Stimulated activated CD4-positive, alpha-beta T cell treated with anti-CD3 and anti-CD28 coated beads, Interleukin-1b, Interleukin-23, amount 100 ng/mL, for 1 hour (primary cell): ENCODE measurements at places on chromosomes 7 and 10.

DNA sequence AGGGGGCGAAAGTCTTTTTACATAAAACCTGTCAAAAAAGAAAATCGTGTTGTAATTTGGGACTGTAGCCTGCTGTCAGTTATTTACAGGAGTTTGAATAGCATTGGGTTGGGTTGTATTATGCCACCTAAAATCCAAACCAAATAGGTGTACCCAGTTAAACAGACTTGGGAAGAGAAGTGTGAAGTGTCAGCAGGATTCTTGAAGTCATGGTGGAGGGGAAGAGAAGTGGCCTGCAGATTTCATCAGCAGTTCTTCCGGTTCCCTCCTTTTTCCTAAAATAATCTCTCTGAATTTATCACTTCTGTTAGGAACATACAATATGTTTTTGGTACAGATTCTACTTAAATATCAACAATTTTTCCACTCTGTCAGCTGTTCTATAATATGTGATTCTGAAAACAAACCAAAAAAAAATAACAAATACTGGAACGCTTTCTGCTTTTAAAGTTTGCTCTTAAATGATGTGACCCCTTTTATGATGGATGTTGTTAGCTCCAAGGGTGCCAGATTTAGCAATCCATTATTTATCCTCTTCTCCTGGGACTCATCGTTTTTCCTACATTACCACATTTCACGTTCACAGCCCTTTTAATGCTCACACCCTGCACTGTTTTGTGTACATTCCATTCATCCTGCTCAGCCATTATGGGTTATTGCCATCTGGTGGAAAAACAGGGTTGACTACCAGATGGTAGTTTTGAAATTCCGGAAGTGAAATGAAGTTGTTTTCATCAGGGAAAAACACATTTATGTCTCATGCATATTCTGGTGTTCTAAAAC lies 18.7 kb upstream of the ARHGAP12 start:
- no peak for DNase-seq

DNA sequence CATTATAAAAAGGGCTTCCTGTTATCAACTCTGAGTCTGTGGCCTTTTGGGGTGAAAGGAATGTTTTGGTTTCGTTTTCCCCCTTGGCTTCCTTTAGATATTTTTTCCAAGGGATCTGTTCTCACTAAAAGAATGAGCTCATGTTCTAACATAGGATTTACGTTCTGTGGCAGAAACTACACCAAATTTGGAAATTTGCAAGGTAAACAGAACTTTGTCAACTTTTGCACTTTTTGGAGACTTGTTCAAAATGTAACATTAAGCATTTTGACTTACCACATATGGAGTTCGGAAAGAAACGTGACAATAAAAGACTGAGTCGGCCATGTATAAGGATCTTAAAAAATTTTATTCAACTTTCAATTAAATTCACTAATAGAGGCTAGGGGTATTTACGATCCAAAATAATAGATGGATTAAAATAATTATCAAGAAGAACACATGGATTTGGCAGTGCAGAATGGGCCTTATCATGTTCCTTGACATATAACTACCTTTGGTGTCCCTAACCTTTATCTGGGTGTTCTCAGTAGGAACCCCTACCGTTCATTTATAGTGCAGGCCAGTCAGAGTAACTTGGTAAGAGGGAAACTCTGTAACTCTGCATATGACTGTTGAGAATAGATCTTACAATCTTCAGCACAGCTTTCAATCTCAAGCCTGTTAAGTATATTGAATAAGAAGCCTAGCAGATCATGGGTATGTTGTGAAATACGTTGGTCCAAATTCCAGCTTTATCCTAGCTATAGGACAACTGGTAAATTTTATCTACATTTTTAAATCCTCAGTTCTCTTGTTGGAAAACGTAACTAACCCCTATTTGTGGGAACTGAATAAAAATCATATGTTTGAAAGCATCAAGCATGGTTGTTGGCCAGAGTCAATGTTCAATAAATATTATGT lies 11.8 kb downstream of the CPED1 start:
- no peak for DNase-seq

- no peak for DNase-seq
Measured at GRCh38 chr7:68176974-68177373, 1180.3 kb downstream of the TYW1 start.

DNA sequence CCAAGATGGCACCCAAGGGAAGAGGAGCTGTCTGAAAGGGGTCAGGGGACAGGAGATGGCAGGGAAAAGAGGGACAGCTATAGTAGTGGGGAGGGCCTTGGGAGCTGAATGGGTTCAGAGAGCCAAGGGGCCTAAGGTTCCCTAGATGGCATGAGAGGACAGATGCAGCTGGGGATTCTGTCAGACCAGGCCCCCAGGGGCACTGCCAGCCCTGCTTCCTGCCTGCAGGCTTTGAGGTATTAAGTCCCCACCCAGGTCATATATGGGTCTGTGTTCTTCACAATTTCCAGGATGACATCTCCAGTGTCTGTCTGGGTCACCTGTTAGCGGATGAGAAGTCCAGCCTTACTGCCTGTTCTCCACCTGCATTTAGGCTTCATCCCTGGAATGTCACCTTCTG lies 56.7 kb downstream of the NEURL1 start:
- no peak for DNase-seq

GRCh38 chr7:55970978-55971377 lies 6.6 kb downstream of the NIPSNAP2 start:
- no peak for DNase-seq

DNA sequence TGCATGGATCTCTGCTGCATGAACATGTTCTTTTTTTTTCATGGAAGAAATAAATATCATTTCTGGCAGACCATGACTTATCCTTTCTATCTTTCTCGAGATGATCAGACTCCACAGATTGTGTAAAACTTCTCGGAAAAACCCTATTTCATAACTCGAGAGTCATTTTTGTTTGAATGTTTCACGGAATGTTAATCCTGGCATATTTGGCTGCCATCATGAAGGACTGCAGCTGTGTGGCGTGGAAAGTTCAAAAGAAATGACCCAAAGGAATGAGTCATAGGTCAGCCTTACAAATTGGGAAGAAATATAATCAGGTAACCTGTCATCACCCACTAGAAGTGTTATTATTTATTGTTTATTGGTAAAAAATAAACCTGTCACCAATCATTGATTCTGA lies 566.8 kb downstream of the SDK1 start:
- DNase-seq, result no peak

GRCh38 chr7:80722616-80723195 lies 84.3 kb downstream of the CD36 start:
- DNase-seq, result no peak

DNA sequence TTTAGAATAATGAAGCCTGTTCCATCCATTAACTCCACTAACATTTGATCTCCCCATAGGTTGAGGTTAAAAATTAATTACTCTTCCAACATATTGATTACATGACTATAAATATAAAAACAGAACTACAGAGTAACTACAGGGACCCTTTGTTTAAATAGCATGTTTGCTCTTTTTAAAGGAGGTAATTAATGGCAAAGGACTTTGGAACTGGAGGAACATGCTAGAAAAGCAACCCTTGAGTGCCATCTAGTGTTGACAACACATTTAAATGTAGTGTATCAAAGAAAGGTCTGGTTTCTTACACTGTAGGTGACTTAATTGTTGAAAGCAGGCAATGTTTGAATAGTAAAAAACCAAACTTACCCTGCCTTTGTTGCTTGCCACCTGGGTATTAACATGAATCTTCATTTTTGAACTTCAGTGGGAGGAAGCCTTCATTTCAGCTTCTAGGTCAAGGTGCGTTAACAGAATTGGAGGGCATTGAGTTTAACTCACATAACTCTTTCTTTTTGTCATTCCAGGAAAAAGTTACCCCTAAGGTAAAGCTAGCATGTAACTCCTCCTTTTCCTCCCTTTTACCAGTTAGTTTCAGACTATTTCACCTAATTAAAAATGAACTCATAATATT lies 52.6 kb upstream of the CAPZA2 start:
- DNase-seq, result no peak

DNA sequence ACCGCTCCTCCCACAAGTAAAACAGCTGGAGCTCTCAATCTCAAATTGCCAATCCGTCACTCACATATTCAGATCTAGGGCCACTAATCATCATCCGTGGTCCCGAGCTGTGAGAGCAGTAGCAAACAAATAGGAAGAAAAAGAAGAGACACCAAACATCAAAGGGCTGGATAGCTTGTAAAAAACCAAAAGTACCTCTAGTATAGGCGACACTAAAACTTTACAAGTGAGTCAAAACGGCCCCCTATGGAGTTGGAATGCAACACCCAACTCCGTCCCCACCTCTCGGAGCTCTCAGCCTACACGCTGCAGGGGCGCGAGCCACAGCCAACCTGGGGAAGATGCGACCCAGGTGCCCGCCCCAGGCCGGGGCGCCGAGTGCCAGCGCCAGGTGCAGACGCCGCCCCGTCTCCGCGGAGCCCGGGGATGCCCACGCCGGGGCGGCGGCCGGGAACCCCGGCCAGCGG lies 581 bp downstream of the FAM3C start:
- DNase-seq, result peak; percentile 8

- DNase-seq, result no peak
Measured at GRCh38 chr7:106290319-106290718, 5.5 kb upstream of the NAMPT start.

DNA sequence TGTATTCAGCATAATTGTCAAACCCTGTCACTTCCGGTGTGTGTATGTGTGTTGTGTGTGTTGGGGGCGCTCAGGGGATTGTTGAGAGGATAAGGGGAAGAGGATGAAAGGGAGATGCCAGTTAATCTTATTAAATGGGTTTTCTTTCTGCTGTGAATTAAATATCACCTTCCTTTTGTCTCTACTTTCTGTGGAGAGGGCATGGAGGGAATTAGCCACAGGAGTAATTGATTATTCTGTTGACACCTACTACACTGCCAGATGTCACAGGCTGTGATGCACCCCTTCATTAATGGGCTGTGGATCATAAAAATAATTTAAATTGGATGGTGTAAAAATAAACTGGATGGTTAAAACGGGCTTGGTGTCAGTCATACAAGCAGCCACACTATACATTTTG lies 311.9 kb downstream of the MDFIC start:
- no peak for DNase-seq

GRCh38 chr7:107125475-107125874 lies 43.3 kb upstream of the HBP1 start:
- DNase-seq, result no peak

DNA sequence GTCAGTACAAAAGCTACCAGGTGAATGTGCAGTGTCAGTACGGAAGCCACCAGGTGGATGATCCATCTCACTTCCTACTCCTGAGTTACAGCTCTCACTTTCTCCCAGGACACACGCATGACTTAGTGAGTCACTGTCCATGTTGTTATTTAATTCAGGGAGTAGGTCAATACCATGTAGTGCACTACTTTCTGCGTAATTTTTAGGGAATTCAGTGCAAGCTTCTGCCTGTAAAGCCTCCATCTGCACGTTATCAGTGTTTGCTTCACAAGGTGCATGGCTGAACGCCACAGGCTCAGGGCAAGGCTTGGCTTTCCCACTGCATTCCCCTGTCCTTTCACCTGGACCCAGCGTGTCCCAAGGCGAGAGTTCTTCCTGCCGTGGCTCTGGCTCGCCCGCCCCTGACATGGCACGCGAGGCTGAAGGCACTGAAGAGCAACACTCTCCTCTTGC lies 59.5 kb downstream of the LARP4B start:
- DNase-seq, result no peak

- DNase-seq, result no peak
Measured at GRCh38 chr7:3175285-3175902, 125.7 kb upstream of the SDK1 start.

DNA sequence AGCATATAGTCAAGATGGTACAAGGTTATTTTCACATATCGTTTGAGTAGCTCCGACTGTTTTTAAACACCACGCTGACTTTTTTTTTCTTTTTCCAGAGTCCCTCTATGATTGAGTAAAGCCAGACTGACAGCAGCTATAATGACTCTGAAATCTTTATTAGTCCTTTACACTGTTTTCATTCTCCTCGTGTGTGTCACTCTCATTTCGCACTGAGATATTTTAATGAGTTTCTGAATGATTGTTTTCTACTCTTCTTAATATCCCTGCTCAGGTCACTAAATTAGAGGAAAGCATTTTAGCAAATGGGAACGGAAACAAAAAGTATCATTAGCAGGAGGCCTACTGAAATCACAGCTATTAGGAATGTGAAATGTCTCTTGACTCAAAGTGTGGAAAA lies 162.3 kb upstream of the MTPN start:
- DNase-seq, result no peak

DNA sequence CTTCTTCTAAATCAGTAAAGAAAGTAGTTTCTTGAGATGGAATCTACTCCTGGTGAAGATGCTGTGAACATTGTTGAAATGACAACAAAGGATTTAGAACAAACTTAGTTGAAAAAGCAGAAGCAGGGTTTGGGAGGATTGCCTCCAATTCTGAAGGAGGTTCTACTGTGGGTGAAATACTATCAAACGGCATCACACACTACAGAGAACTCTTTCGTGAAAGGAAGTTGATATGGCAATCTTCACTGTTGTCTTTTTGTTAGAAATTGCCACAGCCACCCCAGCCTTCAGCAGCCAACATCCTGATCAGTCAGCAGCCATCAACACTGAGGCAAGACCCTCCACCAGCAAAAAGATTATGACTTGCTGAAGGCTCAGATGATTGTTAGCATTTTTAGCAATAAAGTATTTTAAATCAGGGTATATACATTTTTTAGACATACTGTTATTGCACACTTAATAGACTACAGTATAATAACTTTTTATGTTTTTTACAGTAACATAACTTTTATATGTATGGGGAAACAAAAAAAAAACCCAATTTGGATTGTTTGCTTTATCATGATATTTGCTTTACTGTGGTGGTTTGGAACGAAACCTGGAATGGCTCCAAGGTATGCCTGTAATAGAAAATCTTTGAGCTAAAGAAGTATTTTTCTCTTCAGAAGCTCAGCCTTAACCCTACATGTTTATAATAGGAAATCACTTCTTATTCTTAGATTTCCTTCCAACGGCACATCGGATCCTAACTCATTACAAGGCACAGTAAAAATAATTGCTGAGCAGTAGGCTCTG lies 257.3 kb downstream of the LRMDA start:
- no peak for DNase-seq

DNA sequence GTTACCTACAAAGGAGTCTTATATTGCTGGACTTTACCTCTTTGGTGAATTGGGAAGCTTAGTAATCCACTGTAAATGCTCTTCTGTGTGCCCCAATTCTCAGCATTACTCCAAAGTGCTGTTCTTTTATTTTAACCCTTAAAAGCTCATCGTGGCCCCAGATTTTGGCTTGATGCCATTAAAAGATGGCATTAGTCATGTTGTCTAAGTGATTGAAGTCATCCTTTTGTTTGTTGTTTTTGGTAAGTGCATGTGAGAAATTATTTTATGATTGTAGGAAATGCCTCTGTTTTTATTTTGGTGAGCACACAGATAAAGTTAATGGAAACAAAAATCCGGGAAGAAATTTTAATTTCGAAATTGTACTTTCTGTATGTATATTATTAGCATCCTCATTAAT lies 82.5 kb upstream of the GATA3 start:
- DNase-seq, result no peak

- no peak for DNase-seq
Measured at GRCh38 chr7:7099584-7100014, 82.7 kb upstream of the C1GALT1 start.

- DNase-seq, result no peak
Measured at GRCh38 chr10:30433306-30433729, 666 bp upstream of the MAP3K8 start.

GRCh38 chr7:157541295-157542067 lies 204.7 kb downstream of the DNAJB6 start:
- DNase-seq, result no peak

GRCh38 chr10:34323192-34323591 lies 491.9 kb downstream of the PARD3 start:
- no peak for DNase-seq

GRCh38 chr7:132065989-132066603 lies 509.7 kb upstream of the PODXL start:
- DNase-seq, result no peak

GRCh38 chr10:48497780-48498770 lies 106.8 kb downstream of the ARHGAP22 start:
- DNase-seq, result no peak
